Activated T-cell treated with anti-CD3 and anti-CD28 coated beads for 1 hour (primary cell): ENCODE measurements at places on chromosomes 1 and 21.

GRCh38 chr1:154326546-154327465 lies 1.5 kb downstream of the ATP8B2 start:
- no peak for DNase-seq

DNA sequence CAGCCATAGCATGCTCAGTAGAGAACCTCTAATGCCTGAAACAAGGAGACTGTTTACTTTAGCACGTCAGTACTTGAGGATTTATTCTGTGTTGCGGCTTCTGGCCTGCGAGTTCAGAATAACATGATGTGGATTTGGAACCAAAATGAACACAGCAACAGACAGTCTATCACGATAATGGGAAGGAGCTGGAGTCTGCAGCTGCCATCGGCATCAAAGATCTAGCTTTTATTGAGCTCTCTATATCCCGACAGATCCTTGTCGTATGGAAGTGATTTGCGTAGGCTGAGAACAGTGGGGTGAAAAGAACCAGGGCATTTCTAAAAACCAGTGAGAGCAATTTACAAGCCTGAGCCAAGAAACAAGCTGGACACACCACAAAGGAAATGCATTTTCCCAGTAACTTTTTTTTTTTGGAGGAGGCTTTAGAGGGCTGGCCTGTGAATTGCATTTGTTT lies 294.2 kb downstream of the KIF26B start:
- no peak for DNase-seq

- DNase-seq = no peak
These were observed 87.3 kb upstream of the IFFO2 start for GRCh38 chr1:19043579-19044443.

DNA sequence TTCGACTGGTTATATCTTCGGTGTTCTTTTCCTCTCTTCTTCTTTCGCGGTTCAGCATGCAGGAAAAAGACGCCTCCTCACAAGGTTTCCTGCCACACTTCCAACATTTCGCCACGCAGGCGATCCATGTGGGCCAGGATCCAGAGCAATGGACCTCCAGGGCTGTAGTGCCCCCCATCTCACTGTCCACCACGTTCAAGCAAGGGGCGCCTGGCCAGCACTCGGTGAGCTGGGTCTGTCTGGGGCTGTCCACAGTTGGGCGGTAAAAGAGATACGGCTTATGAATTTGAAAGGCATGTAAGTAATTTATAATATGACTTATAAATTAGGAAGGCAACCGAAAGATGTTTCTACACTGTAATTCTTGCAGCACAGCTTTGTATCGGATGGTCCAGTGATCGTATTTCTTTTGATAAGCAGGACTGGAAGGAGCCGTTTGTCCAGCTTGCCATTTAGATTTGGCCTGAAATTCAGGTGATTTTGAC lies 334 bp downstream of the CTH start:
- DNase-seq = no peak

GRCh38 chr21:31442339-31442738 lies 98.3 kb upstream of the TIAM1 start:
- no peak for DNase-seq

DNA sequence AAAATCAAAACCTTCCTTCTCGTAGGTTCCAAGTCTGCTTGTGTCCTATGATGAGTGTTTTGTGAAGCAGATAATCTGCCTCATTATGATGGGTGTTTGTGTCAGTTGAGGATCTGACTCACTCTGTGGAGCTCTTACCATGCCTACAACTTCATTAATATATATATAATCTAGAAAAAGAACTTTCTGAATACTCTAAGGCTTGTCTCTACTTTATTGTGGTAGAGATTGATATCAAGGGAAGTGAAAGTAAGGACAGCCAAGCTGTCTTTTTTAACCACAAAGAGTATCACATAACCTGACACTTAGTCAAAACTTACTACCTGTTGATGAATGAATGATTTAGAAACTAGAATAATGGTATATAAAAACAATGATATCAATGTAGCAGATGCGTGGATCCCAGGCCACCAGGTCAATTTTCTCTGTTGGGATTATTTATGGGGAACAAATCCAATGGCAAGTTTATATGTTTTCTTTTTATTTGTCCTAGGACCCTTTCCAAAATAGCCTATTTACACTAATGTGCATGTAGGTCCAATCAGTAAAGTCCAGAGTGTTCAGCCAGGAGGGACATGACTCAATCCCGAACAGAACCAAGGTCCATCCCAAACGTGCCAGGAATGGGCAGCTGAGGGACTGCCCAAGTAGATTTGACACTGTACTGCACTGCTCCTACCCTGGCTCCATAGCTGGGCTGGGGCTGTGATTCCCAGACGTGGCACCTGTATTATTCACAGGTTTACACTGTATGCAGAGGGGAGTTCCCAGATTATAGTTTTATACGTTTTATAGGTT lies 182.3 kb upstream of the GREM2 start:
- DNase-seq = no peak
